ENCODE measurements at places on chromosomes 5 and 9.

DNA sequence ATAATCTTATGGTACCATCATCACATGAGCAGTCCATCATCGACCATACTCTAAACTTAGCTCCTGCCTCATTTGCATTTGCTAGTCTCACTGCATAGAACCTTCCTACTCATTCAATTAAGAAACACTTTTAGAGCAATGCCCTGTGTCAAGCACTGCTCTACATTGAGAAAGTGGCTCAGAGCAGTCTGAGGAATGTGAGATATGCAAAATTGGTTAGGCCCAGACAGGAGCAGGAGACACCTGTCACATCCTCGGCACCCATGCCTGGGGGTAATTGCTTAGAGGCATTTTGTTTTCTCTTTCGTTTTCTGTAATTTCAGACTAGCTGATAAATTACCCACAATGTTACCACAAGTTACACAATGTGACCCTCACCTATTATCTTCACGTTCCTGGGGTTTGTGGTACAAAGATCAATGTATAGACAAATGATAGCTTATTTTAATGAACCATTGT lies 4.9 kb upstream of the RARS1 start:
- DNase-seq: no peak

DNA sequence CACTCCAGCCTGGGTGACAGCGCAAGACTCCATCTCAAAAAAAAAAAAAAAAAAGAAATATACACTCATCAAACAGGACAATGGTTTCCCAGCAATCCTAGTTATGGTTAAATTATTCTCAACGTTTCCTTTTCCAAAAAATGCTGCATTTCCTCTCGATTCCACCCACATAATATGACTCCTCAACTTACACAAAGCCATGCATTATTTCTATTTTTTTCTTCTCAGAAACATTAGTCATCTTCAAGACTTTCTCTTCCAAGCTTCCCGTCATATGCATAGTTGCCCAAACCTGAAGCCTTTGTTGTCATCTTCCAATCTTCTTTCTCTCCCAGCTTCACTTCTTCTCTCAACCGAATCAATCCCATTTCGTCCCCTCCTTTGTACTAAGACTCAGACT lies 61.4 kb upstream of the RANBP6 start:
- DNase-seq: no peak

DNA sequence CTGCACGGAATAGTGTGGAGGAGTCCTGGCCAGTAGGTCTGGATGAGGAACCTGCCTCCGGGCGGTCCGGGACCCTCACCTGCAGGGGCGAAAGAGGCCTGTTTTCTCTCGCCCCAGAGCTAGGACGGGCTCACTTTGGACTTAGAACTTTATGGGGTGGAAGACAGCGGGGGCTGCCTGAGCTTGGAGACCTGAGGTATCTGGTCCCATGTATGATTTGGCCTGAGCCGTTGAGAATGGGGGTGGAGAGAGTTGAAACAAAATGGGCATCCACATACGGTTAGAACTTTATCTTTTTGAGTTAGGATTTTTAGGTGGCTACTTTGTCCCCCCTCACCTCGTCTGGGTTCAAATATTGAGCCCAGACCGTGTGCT lies 681 bp upstream of the ETF1 start:
- DNase-seq: no peak

DNA sequence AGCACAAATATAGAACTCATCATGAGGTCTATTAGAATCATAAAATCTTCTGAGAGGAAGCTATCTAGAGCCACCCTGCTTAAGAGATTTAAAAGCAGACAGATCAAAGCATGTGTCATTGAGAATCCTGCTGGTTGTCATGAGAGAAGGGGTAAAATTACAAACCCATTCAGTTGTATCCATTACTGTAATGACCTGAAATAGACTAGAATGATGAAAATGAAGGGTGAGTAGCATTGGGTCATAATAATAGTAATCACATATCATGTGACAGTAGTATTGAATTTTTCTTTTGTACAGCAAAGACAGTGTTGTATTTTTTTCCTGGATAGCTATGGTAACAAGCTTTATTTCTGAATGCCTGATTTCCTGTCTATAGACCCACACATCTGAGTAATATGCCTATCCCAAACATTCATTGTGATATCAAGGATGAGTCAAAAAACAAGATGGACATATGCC lies 149.0 kb downstream of the PDE4D start:
- no peak for DNase-seq

- no peak for DNase-seq
These were observed 8.8 kb downstream of the LHFPL2 start for GRCh38 chr5:78639791-78640190.

- no peak for DNase-seq
These were observed 61.8 kb downstream of the CYFIP2 start for GRCh38 chr5:157327771-157328170.

- no peak for DNase-seq
These were observed 412.5 kb upstream of the POU5F2 start for GRCh38 chr5:94153736-94154450.

- DNase-seq: no peak
These were observed 40.8 kb upstream of the MEF2C start for GRCh38 chr5:88923623-88924329.

GRCh38 chr5:125491986-125492492 lies 745.6 kb upstream of the ZNF608 start:
- no peak for DNase-seq

GRCh38 chr9:87655731-87656130 lies 70.2 kb upstream of the CTSL start:
- DNase-seq: no peak
